ENCODE measurements at places on chromosomes 1 and 21. TPM values are rescaled to one million over a fixed set of nuclear protein-coding genes. Genes with fewer than 3 reads are reported as not detected.
A peak's percentile ranks its signal among the peaks of the same experiment; 100 is the strongest.

The LCE3E gene
- not detected for total RNA-seq

The C1QB gene
- total RNA-seq = 21.8 TPM

The MYCL gene
- 109 TPM for total RNA-seq

The EPS8L3 gene
- total RNA-seq = not detected

The YIPF1 gene
- 14.9 TPM for total RNA-seq

The AIRE gene
- not detected for total RNA-seq

The NKAIN1 gene
- 2.5 TPM for total RNA-seq

The ENSA gene
- 281 TPM for total RNA-seq

The CAMK1G gene
- total RNA-seq = not detected

DNA sequence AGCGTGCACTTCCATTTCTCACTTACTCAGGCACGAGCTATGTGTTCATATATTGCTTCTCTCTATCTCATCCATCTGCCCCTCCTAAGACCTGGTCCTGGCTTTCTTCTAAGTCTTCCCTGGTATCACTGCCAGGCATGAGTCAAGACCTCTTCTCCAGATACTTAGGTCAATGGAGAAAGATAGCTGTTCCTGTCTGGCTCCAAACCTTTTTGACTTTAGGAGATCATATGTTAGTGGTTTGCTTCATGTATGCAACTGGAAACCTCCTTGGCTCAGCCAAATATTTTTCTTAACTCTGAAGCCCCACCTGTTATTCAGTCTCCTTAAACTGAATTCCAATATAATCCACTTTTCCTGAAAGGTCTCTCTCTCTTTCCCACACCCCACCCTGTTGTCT is 211.6 kb upstream of the PTBP2 start:
- no peak for DNase-seq

DNA sequence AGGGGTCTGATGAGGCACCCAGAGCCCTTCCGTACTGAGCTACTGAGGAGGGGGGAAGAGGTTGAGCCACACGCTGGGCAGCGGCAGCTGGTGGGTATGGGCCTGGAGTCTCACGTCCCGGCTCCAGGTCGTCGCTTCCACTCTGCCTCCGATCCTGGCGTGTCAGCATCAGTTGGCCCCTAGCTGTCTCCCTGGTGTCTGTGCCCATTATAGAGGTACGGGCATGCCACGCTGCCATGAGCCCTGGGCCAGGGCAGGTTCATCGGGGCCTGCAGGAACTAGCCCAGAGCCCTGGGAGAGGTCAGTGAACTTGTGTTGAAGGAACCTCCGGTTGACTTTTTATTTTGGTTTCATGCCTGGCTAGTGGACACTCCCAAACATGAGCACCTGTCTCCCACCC is 18.2 kb downstream of the COQ8A start:
- DNase-seq = peak; percentile 32

DNA sequence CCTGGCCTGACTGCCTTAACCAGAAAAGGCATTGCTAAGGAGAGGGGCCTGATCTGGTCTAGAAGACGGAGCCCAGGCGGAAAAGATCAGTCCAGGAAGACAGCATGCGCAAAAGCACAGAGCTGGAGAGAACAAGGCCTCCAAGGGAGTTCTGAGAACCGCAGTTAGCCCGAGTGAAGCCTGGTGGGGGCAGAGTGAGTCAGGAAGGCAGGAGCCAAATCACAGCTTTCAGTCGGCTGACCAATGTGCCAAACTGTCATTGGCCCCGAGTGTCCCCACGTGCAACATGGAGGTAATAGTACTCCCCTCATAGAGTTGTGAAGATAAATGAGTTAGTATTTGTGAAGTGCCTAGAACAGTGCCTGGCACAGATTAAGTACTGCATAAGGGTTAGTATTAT is 1.2 kb upstream of the TSPAN2 start:
- no peak for DNase-seq

- DNase-seq = no peak
These were observed 42.4 kb upstream of the HP1BP3 start for GRCh38 chr1:20829531-20829930.

DNA sequence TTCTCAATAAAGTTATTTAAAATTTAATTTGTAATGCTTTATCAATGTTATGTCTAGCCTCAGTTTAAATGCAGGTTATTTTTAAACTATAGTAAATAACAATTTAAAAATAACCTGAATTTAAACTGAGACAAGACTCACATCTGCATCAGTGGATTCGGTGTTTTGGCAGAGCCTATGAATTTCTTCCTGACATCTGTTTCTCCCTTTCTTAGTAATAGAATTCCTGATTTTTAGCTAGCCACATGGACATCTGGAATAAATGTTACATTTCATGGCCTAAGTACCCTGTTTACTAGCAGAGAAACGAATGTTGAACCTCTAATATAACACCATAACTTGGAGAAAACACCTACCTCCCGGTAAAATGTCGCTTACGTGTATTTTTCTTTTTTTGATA is 1141.6 kb upstream of the ADGRL2 start:
- no peak for DNase-seq

- no peak for DNase-seq
These were observed 14.7 kb downstream of the CASQ2 start for GRCh38 chr1:115753830-115754229.

DNA sequence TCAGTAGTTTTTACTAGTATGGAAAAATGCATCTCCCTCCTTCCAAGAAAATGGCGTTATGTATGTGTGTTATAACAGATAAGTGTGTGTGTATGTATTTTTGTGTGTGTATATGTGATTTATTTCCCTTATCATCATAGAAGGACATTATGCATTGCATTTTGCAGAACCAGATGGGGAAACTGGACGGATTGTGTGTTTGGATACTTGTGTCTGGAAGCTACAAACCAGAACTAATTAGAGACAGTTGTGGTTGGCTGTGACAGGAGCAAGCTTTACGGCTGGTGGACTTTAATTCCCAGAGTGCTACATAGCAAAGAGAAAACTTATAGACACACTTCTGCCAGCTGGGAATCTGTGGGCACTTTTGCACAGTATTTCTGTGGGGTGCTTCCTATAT is 162.5 kb downstream of the RWDD3 start:
- no peak for DNase-seq

- no peak for DNase-seq
These were observed 140.7 kb downstream of the NOS1AP start for GRCh38 chr1:162210196-162210595.

DNA sequence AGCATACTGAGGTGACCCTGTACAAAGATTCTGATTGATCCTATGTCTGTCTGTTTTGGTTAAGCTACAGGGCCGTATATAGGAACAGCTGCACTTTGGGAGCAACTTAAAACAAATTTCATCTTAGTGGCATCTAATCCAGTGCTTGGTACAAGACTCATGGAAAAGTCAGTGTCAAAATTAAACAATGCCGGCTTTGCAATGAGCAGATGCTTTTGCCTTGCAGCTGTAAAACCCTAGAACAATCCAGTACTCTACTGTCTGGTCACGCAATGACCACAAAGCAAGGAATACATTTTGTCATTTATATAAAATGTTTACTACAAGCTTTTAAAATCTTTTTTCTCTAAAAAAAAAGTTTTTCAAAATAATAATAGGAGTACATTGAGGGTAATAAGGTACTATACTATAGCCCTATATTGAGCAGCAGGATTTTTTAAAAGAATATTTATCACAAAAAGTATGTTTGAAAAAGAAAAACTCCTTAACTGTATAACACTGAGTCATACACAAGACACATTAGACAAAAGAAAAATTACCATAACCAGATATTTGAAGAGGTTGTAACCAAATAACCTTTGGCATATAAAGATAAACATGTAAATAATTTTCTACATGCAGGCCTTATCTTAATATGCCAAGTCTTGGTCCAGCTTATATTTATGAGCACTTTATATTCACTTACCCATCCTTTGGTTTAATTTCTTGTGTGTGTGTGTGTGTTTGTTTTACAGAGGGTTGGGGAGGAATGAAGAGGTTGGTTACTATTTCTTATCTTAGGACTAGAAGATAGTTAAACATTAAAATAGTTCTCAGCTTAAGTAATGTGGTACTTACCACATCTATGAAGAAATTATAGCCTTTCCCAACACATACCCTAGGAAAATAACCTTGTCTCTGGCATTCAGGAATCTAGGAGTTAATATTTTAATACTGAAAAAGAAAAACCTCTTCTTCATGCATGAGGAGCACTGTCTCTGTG is 262.3 kb downstream of the FAF1 start:
- no peak for DNase-seq

DNA sequence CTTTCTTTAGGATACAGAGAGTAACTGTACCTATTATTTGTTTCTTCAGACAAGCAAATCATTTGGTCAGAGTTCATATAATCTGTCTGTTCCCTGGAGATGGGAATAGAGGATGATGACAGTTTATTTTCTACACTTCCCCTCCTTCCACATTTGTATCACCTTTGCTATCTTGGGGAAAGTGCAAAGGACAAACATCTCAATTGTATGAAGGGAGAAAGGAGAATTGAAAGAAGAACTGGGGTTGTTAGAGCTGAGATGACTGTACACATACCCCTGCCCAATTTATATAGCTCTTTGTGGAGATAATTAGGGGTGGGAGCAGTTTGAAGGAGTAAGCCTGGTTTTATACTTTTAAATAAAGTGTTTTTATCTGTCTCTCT is 14.0 kb downstream of the POLR3GL start:
- DNase-seq = no peak

- no peak for DNase-seq
These were observed 16.1 kb upstream of the XPR1 start for GRCh38 chr1:180615493-180616290.

GRCh38 chr1:154866257-154867063 is 3.6 kb downstream of the KCNN3 start:
- DNase-seq = no peak

DNA sequence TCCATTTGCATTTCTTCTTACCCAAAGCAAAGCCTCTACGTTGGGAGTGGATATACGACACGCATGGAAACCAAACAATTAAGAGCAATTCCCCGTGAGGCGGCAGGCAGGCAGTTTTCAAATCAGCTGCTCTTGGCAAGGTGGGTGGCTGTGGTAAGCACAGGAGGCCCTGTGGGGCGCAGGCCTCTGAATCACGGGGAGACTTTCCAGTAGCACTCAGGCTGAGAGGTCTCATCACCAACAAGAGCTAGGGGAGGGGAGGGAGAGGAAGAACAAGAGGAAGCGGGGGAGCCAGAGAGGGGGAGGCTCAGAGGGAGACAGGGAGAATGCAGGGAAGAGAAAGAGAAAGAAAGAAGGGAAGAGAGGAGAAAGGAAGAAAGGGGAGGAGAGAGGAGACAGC is 56.4 kb downstream of the MT1HL1 start:
- no peak for DNase-seq

DNA sequence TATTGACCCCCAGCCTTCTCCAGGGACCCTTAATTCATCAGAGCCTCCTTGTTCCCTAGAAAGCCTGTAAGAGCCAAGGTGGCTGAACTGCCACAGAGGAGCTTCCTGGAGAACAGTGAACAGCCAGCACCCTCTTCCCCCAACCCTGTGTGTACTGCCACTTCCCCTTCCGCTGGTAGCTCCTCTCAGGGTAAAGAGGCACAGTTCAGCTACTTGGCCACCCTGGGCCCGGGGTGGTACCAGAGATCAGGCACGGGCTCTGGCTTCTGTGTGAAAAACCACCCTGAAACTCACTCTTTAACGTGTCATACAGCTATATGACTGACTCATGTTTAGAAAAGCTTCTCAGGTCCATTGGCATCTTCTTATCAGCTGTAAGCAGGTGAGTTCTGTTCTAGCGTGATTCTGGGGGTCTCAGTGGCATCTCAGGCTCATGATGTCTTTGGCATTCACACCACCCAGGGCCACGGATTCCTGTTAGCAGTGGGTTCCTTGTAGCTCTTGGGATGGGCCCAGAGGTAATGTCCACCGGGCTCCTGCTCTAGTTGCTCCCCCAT is 22.4 kb downstream of the ARMH1 start:
- DNase-seq = no peak

- no peak for DNase-seq
These were observed 1.5 kb upstream of the CNN3 start for GRCh38 chr1:94928293-94928939.

GRCh38 chr1:71586030-71586429 is 505.2 kb upstream of the ZRANB2 start:
- DNase-seq = no peak

DNA sequence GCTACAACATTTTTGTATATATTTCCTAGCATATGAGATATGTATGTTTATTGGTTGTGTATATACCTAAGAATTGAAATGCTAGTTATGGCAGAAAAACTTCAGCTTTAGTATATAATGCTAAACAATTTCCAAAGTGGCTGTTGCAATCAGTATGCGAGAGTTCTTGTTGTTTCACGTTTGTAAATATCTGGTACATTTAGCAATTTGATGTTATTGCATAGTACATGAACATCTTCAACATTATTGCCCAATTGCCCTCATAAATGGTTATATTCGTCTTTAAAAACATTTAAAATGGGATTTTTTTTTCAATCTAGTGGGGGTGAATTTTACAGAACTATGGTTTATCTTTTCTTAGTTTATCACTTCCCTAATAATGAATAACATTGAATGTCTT is 86.2 kb upstream of the HP1BP3 start:
- DNase-seq = no peak

DNA sequence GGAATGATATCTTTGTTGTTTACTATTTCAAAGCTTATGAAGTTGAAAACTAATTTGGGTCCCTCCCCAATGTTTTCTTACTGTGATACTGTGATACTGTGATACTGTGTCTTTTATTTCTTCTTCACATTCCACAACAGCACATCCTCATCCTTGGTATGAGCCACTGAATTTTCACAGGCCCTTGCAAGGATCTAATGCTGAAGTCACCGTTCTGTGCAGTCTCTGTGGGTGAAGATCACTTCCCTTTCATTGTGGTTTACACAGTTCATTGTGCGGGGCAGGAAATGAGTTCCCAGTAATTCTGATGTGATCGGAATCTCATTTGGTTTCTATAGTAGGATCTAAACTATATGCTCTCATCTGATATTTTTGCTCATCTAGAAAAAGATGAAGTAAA is 32.1 kb upstream of the PAXBP1 start:
- DNase-seq = no peak

DNA sequence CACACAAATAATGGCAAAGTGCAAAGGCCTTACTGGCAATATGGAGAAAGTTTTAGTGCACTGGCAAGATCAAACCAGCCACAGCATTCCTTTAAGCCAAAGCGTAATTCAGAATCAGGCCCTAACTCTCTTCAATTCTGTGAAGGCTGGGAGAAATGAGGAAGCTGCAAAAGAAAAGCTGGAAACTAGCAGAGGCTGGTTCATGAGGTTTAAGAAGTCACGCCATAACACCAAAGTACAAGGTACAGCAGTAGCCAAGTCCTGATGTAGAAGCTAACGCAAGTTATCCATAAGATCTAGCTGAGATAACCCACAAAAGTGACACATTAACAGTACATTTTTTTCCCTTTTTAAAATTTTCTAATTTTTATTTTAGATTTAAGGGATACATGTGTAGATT is 57.1 kb downstream of the SLC27A3 start:
- no peak for DNase-seq

- no peak for DNase-seq
These were observed 116.3 kb downstream of the DAB1 start for GRCh38 chr1:57307392-57308170.

DNA sequence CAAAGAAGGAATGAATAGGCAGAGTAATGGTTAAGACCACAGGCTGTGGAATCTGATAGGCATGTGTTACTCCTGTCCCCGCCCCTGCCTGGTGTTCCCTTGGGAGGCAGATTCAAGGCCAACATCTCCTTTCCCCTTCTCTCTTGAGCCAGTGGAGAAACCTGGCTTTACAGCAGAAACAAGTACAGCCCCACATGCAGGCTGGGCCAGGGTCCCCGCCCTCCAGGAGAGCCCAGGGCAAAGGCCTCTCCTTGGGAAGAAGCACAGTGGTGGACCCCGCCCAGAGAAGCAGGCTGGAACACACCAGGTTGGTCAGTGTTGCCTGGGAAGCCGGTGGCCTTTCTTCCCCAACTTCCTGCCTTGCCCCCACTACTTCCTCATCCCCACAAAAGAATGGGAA is 6.8 kb downstream of the C1orf167 start:
- no peak for DNase-seq

Measured in suprapubic skin (tissue), 4 donors.